CD4-positive, alpha-beta T cell treated with Interleukin-4 for 4 hours (primary cell): ENCODE measurements at places on chromosomes 6 and 20.

DNA sequence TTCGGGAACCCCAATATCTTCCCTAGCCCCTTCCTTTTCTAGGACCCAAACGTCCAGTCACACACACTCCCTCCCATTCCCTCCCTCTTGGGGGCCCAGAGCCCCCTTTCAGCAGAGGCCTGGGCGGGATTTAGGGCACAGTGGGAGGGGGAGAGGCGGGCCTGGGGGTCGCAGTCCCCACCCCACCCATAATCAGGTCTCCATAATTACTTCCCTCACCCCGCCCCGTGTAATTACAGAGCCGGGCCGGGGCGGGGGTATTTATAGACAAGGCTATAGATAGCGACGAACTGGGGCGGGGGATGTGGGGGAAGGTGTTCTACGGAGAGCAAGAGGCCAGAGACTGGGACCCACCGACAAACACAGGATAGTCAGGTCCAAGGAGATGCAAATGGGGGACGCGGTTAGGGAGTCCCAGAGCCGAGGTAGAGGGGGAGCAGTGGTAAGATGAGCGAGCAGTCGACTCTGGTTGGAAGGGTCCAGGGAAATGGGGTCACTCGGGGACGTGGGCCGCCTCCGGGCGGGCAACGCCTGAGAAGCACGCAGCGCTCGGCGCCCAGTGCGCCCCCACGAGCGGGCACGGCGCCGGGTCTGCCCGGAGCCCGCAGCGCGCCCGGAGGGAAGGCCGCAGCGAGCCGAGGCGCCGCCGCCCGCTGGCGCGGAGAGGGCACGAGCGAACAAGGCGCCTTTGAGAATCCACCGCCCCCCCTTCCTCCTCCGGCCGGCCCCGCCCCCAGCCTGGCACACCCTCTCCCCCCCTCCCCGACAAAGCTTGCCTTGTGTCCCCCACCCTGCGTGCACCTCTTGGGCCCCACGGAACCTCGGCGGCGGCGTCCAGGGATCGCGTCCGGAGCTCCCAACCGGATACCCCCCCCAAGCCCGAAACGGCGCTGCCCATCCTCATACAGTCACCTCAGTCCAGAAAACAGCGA is 670 bp upstream of the COL11A2 start:
- DNase-seq = no peak

DNA sequence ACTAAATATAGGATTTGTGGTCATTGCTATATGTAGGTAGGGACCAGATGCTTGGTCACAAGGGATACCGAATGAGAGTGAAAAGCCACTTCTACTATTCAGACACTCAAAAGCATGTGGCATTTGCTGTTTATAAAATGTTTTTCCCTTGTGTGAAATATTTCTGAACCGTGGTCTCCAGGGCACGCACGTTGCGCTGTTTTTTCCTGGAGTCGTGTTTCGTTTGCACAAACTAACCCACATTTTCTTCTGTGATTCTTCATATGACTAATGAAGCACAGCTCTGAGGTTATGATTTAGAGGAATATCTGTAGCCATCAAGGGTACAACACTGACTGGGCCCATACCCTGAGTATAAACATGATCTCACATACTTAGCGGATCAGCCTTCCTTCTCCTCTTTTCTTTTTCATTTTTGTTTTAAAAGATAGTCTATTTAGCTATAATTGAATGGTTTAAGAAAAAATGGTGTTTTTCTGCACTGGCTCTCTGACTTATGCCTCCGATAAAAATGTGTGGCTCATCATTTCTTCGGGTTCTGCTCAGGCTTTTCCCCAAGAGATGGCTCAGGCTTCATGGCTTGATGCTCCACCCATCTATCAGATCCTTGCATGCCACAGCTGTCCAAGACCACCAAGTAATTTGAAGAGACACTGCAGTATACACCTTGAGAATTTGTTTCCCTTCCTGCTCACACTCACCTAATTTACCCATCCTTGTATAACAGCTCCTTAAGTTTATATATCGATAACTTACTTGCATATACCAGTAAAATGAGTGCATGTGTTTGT is 59.9 kb upstream of the HBS1L start:
- DNase-seq = peak; percentile 45

GRCh38 chr6:96899019-96899418 is 1.3 kb upstream of the NDUFAF4 start:
- no peak for DNase-seq

DNA sequence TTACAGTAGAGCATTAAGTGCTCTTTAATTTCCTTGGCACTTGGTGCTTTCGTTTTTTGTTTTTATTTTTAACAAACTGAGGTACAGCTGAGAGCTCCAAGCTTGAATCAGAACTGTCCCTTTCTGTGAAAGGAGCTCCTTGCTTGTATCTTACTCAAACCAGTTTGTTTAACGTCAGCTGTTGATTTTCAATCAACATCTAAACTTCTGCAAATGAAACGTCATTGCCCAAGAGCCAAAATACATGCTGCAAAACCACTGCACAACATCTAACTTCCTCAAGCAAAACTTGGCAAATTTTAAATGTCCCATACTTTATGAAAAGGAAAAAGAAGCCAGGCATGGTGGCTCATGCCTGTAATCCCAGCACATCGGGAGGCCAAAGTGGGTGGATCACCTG is 15.2 kb downstream of the VNN2 start:
- DNase-seq = no peak

GRCh38 chr6:124928851-124929250 is 33.4 kb upstream of the RNF217 start:
- DNase-seq = no peak

- DNase-seq = peak; percentile 35
Observed at GRCh38 chr6:26472549-26473290, 15.0 kb downstream of the BTN2A1 start.

DNA sequence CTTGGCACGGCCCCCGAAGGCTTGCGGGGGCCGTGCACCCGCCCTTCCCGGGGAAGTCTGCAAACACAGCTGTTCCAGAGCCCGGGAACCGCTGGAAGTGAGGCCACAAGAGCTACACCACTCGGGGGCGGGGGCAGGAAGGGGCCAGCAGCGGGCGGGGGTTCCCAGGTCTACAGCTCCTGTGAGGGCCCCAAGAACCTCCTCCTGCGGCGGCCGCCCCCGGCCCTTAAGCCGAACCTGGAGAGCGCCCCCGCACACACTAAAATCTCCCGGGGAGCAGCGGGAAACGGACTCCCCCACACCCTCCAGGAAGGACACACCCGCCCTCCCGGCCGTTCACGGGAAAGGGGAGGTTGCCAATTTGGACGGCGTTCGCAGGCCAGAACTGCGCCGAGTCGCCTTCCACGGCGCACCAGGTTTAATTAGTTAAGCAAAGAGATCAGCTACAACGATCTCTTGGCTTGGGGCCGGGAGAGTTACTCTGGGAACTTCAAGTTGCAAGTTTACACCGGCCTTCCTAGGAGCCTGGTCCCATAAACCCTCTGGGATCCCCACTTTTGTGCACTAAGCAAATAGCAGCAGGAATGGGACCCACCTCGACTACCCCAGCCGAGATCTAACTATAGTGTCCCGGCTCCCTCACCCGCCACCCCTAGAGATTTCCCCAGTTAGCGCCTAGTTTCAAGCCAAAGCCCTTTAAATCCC is 1.7 kb downstream of the JAG1 start:
- DNase-seq = no peak

GRCh38 chr6:88236612-88237360 is 70.6 kb upstream of the CNR1 start:
- no peak for DNase-seq

GRCh38 chr6:24927277-24927955 is 8.3 kb downstream of the RIPOR2 start:
- DNase-seq = peak; percentile 52

- DNase-seq = peak; percentile 25
Observed at GRCh38 chr6:157323966-157324300, 614 bp upstream of the TMEM242 start.

- no peak for DNase-seq
Observed at GRCh38 chr6:79461205-79461604, 76.0 kb downstream of the LCA5 start.

- DNase-seq = no peak
Observed at GRCh38 chr6:38264605-38265004, 375.1 kb downstream of the BTBD9 start.

GRCh38 chr6:138645976-138646640 is 127.5 kb upstream of the CCDC28A start:
- DNase-seq = no peak

DNA sequence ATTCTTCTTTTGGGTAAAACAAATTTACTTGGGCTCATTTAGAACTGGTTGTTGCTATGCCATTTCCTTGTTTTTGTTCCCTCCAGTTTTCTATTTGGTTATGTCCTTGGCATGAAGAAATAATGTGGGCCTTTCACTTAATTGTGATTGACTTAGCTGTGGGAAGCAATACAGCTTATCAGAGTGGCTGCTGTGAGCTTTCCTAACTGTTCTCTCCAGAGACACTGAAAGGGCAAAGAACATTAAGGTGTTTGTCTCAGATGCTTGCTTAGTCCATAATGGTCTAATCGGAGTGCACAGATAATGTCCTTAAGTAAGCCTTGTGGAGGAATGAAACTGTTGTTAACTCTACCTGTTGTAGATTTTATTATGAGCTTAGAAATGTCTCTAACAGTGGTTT is 56.6 kb downstream of the SH3BGRL2 start:
- DNase-seq = no peak

DNA sequence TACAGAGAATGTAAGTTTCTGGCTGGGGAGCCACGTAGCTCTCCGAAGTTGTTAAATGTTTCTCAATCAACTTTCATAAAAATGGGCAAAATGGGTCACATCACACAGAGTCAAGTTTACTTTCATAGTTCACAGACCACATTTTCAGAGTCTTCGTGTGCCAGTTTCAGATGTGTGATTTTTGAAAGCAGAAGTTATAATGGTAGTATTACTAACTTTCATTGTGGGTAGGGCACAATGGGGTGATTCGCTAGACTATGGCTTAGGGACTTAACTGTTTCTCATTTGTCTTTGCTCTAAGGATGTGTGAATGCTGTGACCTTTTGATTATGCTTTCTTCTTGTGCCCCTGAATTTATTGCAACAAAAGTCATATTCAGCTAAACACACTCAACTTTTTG is 109.0 kb upstream of the SUPT3H start:
- peak; percentile 36 for DNase-seq

DNA sequence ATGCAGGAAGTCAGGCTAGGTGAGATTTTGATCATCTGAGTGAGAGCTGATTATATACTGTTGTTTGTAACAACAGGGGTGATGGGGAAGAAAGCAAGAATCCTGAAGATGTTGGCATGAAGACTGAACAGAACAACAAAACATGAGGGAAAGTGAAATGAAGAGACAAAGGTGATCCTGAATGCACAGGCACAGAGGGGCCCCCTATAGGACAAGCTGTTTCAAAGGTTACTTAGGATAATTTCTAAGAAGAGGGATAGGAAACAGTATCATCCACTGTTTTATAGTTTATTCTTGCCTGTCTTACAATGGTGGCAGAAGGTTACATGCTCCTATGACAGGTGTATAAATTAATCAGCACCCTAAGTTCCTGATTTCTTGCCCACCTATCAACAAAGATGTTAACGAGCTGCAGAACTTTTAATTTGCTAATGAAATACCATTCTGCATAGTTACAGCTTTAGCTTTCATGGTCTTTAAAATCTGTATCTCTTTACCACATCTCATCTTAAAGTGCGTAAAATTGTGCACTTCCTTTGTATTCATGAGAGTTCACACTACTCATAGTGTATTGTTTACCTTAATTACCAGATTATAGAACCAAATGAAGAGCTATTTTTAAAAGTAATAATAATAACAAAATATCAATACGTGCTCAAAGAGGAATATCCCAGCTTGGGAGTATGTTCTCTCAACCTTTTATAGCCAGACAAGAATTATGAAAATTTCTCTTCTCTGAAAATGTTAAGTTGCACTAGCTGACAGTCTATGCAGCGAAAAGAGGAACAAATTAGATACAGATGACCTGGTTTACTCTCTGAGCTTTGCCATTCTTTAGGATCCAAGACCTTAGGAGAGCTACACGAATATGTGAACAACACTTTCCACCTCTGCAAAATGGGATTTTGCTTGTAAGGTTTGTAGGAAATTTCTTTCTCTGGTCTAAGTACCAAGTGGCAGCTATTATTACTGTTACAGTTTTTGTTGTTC is 192.5 kb downstream of the EDN1 start:
- no peak for DNase-seq

GRCh38 chr6:142886431-142887170 is 58.4 kb downstream of the HIVEP2 start:
- DNase-seq = peak; percentile 72

- no peak for DNase-seq
Observed at GRCh38 chr6:28134716-28135115, 7.0 kb upstream of the ZKSCAN8 start.

DNA sequence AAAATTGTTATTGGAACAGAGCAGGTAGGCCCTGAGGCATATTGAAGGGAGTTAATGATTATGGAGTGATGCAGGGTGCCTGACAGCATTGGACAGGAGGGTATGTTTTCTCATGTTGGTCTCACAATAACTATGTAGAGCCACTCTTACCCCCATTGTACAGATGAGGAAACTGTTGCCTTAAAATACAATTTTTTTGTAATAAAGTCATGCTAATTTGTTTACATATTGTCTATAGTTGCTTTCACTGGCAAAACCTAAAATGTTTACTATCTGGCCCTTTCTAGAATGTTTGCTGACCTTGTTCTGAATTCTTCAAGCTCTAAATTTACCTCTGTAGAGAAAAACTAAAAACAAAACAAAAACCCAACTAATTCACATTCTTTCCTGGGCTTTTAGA is 5.7 kb downstream of the ACOT8 start:
- no peak for DNase-seq

GRCh38 chr6:24620637-24621036 is 25.4 kb downstream of the KIAA0319 start:
- no peak for DNase-seq

GRCh38 chr6:152176268-152176667 is 368.8 kb downstream of the ESR1 start:
- no peak for DNase-seq

- DNase-seq = no peak
Observed at GRCh38 chr20:24495266-24495665, 25.8 kb downstream of the SYNDIG1 start.

DNA sequence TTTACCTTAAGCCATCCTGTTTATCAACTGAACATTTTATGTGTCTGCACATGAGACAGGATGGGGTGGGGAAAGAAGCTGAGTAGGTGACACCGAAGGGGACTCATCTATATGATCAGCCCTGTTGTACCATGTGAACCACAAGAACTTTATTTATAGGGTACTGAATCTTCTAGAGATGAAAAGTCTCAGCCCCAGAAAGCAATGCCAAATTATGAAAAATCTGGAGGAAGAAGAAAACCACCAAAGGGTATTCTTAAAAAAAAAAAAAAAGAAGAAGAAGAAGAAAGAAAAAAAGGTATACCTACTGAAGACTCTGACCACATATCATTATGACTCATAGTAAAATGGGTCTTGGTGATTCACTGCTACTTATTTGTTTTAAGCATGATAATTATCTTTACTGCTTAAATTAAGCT is 39.8 kb upstream of the HBS1L start:
- peak; percentile 92 for DNase-seq

DNA sequence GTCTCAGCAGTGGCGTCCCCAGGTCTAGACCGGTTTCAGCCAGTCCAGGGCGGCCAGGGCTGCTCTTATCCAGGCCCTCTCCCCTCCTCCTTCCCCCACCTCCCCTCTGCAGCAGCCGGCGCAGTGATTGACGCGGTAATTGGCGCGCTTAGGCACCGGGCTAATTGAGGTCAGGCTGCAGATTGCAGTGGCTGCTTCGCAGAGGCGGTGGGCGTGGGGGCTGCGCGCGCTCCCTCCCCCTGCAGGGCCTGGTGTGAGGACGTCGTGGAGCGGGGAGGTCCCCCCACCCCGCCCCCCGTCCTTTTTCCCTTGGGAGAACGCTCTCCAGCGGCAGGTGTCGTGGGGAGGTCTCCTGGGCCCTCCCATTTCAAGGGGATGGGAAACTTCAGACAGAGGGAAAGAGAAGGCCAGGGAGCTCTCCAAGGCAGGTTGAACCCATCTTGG is 70.4 kb upstream of the BLCAP start:
- no peak for DNase-seq
